Suppressor macrophage treated with lipopolysaccharide for 4 hours (primary cell): ENCODE measurements at places on chromosomes 3 and 15.

DNA sequence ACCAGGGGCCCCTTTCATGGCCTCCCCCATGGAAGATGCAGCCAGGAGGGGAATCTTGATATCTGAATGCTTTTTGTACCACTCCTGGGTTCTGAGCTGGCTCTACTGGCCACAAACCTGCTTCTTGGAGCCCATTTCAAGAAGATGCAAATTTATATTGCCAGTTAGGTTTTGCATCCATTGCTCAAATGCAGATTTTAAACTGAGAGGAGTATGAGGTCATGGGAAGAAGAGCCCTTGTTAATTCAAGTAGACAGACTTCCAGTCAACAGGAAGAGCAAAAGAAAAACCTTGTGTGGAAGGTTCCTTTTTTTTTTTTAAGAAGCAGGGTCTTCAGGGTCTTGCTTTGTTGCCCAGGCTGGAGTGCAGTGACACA lies 133.5 kb downstream of the PDZRN3 start:
- DNase-seq = no peak

- DNase-seq = no peak
These were observed 269.4 kb upstream of the ZPLD1 start for GRCh38 chr3:102165367-102165766.

DNA sequence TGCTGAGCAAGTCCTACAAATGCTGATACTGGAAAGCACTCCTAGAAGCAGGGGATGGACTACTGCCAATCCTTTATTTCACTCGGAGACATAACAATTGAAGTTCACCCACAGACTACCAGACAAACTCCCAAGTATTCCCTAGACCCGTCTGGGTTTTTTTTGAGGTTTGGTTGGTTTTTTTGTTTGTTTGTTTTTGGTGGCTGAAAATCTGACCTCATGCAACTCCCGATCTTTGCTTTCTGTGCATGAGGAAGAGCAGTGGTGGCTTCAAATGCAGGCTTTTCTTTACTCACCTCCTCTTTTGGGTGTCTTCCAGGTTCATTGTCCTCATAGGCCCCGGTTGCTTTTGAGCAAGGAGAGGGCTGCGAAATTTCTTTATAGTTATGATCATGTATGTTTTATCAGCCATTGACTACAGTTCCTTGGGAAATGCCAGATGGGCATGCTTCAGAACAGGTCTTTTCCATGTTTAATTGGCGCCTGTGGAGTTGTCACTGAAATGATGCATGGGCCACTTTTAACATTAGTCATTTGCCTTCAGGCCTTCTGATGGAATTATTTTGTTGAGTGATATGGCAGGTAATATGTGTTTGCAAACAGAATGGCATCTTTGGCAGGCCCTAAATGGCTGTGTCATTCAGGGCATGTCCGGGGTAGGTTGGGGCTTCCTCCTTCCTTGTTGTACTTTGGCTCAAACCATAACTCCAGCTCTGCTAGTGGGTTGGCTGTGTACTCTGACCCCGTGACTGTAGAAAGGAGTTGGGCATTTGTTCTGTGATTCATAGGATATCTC lies 81.3 kb upstream of the ZBED2 start:
- DNase-seq = no peak

DNA sequence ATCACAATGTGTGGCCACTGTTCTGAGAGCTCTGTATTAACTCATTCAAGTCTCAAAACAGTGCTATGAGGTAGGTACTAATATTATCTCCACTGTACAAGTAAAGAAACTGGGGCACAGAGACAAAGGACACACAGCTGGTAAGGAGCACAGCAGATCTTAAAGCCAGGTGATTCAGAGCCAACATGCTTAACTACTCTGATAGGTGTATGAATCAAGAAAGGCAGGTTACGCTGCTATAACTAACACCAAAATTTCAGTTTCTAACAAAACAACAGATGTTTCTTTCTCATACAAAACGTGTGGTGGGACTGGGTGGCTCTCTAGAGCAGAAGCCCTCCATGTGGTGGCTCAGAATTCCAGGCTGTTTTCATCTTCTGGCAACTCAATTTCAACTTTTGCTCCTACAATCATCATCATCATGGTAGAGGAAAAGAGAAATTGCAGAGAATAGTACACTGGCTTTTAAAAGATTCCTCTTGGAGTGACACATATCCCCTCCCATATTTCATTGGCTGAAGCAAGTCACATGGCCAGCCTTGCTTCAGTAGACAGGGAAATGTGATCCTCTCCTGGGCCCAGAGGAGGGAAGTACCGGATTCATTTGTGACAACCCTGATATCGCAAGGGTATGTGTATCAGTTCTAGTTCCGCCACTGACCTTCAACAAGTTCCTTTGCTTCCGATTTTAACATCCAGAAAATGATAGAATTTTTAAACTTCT lies 126.2 kb upstream of the PTX3 start:
- no peak for DNase-seq

GRCh38 chr3:47577583-47578118 lies 1.0 kb downstream of the CSPG5 start:
- peak; percentile 28 for DNase-seq
